ENCODE measurements at places on chromosomes 7 and 10.
A peak's percentile ranks its signal among the peaks of the same experiment; 100 is the strongest.

DNA sequence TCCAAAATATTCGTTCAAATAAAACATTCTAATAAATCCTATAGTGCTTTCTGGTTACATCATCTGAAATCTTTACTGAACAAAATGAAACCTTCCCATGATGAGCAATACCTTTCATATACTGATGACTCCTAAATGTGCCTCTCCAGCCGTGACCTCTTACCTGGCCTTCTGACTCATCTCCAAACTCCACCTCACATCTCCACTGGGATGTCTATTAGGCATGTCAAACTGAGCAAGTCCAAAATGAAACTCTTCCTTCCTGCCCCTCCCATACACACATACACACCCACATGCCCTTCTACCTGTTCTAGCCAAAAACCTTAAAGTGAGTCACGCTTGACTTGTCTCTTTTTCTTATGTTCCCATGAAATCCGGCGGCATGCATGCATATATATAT is 22.9 kb downstream of the GSAP start:
- no peak for DNase-seq

GRCh38 chr10:3852147-3852904 is 67.3 kb upstream of the KLF6 start:
- peak; percentile 54 for DNase-seq

GRCh38 chr10:132233501-132234085 is 46.8 kb downstream of the DPYSL4 start:
- DNase-seq, result no peak

DNA sequence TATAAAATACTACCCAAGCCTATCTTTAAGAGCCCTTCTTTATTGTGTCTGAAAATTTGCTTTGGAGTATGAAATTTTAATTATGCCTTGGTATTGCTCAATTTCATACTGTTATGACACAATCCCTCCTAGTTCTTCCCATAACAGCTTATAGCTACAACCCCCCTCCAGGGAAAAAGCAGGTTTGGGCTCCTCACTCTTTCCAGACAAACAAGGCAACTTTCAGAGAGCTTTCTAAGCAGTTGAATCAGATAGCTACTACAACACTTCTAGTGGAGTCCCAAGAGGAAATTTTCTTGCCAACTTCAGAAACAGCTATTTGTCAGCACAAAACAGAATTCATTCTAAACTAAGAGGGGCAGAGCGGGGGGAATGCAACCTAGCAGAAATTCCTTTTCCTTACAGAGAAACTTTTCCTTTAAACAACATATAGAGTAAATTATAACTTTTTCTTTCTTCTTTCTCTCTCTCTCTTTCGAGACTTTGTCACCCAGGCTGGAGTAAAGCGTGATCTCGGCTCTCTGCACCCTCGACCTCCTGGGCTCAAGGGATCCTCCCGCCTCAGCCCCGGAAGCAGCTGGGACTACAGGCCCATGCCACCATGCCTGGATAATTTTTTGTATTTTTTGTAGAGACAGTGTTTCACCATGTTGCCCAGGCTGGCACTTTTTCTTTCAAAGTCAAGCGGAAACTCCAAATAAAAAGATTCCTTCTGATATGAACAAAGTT is 26.0 kb upstream of the JMJD1C start:
- no peak for DNase-seq

DNA sequence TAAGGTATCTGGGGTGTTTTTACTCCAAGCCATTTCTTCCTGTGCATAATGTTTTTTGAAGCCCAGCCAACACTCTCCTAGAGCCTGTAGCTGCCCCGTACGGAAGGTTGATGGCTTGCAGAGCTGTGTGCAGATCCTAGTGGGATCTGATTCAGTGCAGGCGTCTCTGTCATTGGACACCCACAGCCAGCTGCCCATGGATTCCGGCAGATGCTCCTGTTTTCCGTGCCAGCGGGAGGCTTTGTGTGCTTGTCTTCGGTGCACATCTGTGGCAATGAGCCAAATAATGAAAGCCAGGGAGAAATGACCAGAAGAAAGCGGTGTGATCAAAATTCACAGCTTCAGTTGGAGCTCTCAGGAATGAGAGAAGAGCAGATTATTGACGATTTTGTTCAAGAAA is 426.4 kb downstream of the TYW1 start:
- DNase-seq, result no peak

DNA sequence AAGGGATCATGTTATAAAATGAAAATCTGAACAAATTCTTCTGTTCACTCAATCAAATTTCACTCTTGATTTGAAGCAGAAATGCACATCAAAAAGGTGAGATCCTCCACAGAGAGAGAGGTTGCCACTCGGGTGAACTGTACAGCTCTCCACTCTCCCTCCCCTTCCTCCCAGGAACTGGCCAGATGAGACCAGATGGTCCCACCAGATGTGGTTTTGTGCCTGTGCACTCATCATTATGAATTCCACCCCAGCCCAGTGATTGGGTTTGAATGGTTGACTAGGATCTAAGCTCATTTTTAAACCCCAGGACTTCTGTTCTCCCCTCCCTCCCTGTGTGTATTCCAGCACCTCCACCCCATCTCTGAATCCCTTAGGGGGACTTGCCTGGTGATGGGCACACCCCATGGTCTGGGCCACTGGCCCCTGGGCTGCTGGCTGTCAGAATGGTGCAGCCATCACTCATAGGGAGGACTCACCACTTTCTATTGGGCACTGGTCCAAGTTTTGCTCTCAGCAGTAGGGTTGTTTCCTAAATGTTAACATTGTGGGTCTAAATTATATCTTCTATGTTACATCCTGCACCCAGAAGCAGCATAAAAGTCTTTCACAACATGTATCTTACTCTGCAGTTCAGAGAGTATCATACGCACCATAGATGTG is 393.1 kb downstream of the TNS3 start:
- DNase-seq, result no peak

DNA sequence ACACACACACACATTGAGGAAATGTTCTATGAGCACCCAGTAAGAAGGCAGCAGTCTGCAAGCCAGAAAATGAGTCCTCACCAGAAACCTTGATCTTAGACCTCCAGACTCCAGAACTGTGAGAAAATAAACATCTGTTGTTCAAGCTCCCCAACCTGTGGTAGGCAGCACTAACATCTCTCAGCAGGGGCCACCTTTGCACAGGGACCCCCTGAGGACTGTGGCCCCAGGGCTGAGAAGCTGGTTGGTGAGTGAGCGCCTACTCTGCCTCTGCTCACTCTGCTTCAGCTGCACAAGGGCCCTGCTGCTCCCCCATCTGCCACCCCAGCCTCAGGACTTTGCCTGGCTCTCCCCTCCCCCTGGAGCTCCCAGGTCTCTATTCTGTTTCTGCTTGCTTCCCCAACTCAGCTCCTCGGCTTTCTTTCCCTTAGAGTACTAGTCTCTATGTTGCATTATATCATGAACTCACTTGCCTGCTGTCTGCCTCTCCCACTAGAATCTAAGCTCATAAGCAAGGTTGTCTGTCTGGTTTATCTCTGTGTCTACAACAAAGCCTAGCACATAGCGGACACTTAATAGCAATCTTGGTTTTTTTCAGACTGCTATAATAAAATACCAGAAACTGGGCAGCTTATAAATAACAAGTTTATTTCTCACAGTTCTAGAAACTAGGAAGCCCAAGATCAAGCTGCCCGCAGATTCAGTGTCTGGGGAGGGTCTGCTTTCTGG is 40.4 kb upstream of the PRLHR start:
- no peak for DNase-seq

- DNase-seq, result peak; percentile 10
Measured at GRCh38 chr10:99658622-99659030, 683 bp upstream of the ENTPD7 start.

GRCh38 chr10:84583501-84583900 is 255.1 kb downstream of the CCSER2 start:
- no peak for DNase-seq

GRCh38 chr10:70323138-70323696 is 39.4 kb upstream of the NPFFR1 start:
- DNase-seq, result no peak

- DNase-seq, result no peak
Measured at GRCh38 chr7:42189535-42189934, 47.5 kb downstream of the GLI3 start.

DNA sequence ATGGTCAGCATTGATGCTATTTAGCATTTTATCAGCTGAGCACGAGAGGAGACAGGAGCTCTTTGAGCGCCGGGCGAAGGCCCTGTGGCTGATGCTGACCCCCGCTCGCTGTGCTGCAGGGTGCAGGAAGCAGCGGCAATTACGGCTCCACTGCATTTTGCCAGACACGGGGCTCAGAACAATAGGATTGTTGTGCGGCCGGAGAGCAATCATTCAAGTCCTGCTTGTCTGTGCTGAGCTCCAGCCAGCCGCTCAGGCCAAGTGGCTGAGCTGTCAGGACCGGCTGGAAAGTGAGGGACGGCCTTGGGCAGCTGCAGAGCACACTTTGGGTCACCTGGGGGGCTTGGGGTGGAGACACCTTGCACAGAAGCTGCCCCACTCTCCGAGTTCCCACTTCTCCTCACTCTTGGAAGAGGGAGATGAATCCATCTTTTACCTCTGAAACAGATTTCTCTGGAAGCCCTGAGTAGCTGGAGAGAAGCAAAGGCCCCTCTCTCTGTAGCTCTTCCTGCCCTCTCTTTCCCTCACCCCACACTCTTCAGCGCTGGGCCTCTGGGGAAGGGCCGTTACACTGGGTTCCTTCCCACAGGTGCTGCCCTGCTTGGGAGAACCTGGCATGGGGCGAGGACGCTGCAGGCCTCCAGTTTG is 17.3 kb upstream of the ADARB2 start:
- DNase-seq, result no peak

- no peak for DNase-seq
Measured at GRCh38 chr10:45433716-45434469, 59.9 kb downstream of the ALOX5 start.

- no peak for DNase-seq
Measured at GRCh38 chr7:42479816-42480633, 243.0 kb upstream of the GLI3 start.

DNA sequence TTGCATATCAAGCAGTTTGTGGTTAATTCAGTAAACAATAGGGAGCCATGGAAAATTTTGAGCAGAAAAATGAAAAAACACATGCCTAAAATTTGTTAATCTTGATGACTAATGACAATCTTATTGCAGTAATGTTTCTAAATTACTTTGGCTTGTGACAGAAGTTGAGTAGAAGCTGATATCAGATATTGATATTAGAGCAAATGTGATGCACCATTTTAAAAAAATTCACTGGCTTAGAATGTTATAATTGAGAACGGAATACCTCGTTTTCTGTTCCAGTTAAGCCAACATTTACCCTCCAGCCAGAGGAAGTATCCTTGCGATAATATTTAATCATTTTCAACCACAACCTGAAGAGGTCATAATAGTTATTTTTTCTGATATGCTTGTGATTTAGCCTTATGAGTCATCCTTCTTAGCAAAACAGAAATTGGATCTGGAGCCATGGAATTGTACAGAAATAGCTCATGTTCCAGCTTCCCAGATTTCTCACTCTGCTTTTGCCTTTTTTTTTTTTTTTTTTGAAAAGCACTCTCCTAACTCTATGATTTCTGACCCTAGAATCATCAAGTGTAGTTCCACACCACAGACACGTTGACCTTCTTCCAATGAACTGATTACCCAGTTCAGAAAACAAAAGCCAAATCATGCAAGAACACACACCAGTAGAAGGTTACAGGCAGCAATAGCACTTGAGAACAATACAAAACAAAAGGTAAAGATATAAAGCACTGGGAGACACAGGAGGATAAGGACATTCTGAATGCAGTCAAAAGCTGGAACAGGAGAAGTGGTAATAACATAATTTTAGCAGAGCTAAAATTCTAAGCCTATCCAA is 96.8 kb upstream of the PHYHIPL start:
- DNase-seq, result no peak

DNA sequence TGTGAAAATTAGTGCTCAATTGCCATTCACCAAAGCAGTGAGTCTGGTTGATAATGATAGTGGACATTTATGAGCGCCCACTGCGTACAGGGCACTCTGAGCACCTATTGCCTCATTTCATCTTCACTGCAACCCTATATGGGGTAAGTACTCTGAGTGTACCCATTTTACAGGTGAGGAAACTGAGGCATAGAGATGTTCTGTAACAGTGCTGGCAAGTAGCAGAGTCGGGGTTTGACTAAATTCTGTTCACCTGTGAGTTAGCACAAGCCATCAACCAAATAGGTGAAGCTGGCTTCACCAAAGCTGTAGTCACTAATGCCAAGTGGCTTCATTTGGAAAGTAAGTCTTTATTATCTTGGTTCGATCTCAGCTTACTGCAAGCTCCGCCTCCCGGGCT is 135.8 kb downstream of the SPAG6 start:
- no peak for DNase-seq

DNA sequence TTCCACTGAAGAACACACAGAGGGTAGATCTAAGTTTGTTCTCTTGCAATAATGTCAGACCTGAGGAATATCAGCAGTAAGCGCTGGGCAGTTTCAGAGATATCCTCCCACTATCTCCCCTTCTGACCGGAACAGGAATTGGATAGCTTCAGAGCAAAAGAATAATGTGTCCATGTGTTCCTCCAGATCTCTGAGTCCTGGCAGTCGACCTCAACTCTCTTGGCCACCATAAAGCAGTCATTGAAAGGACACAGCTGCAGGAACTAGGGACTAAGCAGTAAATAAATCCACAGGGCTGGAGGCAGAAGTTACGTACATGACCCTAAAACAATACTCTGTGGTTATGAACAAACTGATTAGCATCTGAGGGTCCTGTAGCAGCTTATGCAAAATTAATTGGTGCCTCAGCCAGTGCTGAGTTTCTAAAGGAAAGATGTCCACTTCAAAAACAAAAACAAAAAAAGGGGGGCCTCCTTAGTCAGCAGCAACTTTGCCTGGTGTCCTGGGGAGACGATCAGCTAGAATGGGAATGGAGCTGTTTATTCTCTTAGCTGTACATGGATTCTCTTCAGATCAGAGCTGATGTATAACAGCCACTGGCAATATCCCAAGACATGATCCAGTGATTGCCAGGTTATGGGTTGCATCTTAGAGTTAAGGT is 6.4 kb upstream of the PRTFDC1 start:
- DNase-seq, result no peak

GRCh38 chr7:155709453-155709852 is 65.0 kb downstream of the RBM33 start:
- no peak for DNase-seq

- DNase-seq, result no peak
Measured at GRCh38 chr10:63058236-63058635, 74.9 kb upstream of the NRBF2 start.

- no peak for DNase-seq
Measured at GRCh38 chr7:2070151-2070763, 162.5 kb downstream of the MAD1L1 start.

GRCh38 chr7:99021941-99022560 is 121.9 kb downstream of the SMURF1 start:
- no peak for DNase-seq

- DNase-seq, result no peak
Measured at GRCh38 chr7:35551321-35552081, 143.4 kb downstream of the HERPUD2 start.

DNA sequence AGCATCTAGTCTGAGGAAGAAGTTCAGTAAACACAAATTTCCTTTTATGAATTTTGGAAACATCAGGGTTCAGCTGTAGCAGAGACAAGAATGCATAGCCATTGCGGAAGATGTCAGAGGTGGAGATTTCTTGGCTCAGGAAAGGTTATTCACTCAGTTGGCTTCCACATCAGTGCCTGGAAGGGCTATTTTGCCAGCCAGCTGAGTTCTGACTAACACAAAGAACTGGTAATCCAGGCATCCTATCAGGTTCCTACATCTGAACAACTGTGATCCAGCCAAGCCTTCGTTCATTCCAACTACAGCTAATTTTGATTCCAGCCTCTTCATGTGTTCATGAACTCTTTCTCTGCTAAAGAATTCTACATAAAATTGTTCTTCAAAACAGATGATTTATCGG is 965.6 kb downstream of the XPNPEP1 start:
- DNase-seq, result no peak

- DNase-seq, result no peak
Measured at GRCh38 chr7:8161364-8161828, 100.6 kb downstream of the ICA1 start.
